ENCODE measurements at places on chromosomes 16 and 17. TPM values are rescaled to one million over a fixed set of nuclear protein-coding genes. Genes with fewer than 3 reads are reported as not detected.

GSE1 gene
- 26.1 TPM for total RNA-seq

VAT1L gene
- 0.02 TPM for total RNA-seq

HP gene
- not detected for total RNA-seq

KCNAB3 gene
- total RNA-seq, result 2.0 TPM

SMPD3 gene
- total RNA-seq, result 0.18 TPM

ELMO3 gene
- total RNA-seq, result 1.7 TPM

MMP2 gene
- 12.2 TPM for total RNA-seq

PPP1R27 gene
- 0.27 TPM for total RNA-seq

MSLN gene
- total RNA-seq, result 2.8 TPM

RGS11 gene
- total RNA-seq, result 2.3 TPM

NOTUM gene
- 0.21 TPM for total RNA-seq

CCDC154 gene
- total RNA-seq, result 0.32 TPM

OR3A3 gene
- total RNA-seq, result not detected

PPP1R9B gene
- 36.3 TPM for total RNA-seq

ST6GALNAC1 gene
- 0.52 TPM for total RNA-seq

EVI2A gene
- not detected for total RNA-seq

RMI2 gene
- 29.5 TPM for total RNA-seq

CD300LG gene
- not detected for total RNA-seq

NDE1 gene
- total RNA-seq, result 34.5 TPM

GPR142 gene
- not detected for total RNA-seq

CNOT1 gene
- total RNA-seq, result 135 TPM

TIMP2 gene
- total RNA-seq, result 234 TPM

CHCT1 gene
- total RNA-seq, result 0.29 TPM

KRTAP4-1 gene
- 0.24 TPM for total RNA-seq

CBLN1 gene
- total RNA-seq, result 0.26 TPM

SOX9 gene
- total RNA-seq, result 12.2 TPM

KRT35 gene
- not detected for total RNA-seq

KRT36 gene
- not detected for total RNA-seq

NUPR1 gene
- total RNA-seq, result 19.3 TPM

FAM20A gene
- 0.13 TPM for total RNA-seq
